ENCODE measurements at places on chromosomes 2 and 18.
A peak's percentile ranks its signal among the peaks of the same experiment; 100 is the strongest.

GRCh38 chr2:180449171-180449915 is 442.2 kb upstream of the CWC22 start:
- DNase-seq, result no peak

DNA sequence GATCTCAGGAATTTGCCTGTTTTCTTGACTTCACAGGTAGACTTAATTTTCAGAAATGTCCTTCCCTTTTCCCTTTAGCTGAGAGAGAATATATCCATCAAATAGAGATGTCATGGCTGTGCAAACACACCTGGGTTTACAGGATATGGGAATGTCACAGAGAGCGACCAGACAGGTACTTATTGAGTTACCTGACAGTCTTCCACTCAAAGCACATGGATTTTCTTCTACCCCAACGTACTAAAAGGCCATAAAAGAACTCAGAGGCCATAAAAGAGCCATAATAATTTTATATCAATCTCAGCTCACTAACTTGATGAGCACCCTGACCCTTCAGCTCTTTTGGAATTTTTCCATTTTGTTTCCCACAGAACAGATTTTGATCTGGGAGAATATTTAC is 5.3 kb upstream of the DTNA start:
- DNase-seq, result no peak

DNA sequence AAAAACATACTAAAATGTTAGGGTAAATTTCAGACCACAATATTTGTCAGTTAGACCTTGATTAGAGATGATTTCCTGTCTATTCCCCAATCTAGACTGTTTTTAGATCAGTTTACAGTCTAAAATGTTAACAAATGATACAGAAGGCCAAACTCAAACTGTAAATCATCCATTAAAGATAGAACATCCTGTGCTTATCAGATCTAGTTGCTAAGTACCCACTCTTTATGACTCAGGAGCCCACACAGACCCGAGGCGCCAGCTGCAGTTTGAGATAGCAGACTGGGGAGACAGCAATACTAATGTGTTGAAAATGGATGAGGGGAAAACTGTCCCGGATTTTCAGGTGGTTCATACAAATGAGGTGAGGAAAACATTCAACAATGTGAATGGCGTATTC is 113.3 kb downstream of the SCG2 start:
- peak; percentile 79 for DNase-seq

DNA sequence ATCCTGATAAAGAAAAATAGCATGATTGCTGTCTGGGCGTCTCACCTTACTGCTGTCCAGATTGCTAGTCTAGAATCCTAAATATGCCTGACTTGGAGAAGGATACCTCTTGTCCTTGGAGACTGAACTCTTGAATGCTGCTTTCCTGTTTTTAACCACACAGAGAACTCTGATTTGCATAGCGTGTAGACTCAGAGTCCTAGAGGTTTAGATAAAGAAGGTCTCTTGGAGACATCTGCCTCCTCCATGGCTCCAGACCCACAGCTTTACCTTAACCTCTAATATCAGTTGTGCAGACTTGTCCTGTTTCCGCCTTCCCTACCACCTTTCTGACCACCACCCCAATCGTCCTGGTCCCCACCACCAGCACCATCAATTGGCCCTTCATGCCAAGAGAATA is 292.6 kb upstream of the CYRIA start:
- no peak for DNase-seq

- DNase-seq, result no peak
Measured at GRCh38 chr2:153532140-153532539, 53.6 kb upstream of the RPRM start.

DNA sequence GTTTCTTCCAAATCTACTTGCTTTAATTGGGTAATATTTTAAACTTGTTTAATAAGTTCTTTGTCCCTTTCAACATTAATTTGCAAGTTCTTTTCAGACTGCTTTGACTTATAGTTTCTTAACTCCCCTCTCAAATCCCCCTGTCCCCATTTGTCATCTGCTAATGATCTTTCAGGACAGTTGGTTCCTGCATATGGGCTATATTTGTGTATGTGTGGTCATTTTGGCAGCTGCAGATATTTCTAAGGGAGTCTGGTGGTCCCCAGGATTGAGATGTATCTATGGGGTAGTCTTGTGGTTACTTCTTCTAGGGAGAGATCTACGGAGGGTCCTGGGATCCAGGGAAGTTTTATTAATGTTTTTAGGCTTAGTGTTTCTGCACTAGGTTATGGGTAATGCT is 120.6 kb upstream of the SP3 start:
- no peak for DNase-seq

DNA sequence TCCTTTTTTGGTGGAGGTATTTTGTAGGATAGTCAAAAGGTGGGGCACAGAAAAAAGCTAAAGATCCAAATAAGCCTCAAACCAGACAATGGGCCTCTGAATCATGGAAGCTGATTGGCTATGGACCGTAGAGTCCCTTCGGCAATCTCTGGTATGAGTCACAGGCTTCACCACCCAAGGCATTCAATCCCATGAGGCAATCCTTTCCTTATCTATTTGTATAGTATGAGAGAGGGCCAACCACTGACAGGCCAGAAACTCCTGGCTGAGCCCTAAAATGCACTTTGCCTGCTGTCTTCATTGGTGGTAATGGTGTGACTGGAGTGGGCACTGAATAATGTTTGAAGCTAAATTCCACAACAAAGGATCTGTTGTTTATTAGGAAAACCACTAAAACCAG is 38.7 kb upstream of the MEX3C start:
- DNase-seq, result peak; percentile 52

- peak; percentile 82 for DNase-seq
Measured at GRCh38 chr2:203802342-203803052, 65.1 kb upstream of the CTLA4 start.

DNA sequence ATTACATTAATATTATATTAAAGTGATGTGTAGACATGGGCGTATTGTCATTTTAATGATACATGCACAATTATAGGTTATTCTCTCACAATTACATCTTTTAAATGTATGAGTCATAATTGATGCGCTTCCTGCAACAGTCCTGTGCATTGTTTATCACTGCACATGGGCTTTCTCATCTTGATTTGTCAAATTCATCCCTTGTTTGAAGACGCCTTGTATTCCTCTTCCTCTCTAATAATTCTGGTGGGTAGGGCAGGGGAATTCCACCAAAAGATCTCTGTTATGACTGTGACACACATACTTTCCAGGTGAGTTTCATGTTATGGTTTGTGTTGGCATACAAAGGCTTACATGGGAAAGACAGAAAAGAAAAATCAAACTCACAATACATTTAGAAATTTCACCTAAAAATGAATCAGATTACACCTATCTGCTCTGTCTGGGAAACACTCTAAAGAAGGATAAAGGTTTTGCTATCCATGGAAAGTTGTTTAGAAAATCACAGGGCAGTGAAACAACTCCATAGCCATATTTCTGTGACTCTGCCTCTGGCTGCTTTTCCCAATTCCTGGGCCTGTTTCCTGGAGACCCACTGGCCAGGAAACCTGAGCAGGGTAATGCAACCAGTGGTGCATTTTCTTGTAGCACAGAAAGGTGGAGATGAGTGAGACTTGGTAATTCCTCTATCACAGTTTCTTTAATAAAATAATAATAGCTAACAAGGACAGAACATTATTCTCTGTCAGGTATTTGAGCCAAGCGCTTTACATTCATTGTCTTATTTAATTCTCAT is 13.2 kb downstream of the SLC9A2 start:
- peak; percentile 29 for DNase-seq

GRCh38 chr2:163906410-163906809 is 170.6 kb upstream of the FIGN start:
- no peak for DNase-seq

GRCh38 chr18:51813740-51814139 is 526.3 kb upstream of the DCC start:
- no peak for DNase-seq

DNA sequence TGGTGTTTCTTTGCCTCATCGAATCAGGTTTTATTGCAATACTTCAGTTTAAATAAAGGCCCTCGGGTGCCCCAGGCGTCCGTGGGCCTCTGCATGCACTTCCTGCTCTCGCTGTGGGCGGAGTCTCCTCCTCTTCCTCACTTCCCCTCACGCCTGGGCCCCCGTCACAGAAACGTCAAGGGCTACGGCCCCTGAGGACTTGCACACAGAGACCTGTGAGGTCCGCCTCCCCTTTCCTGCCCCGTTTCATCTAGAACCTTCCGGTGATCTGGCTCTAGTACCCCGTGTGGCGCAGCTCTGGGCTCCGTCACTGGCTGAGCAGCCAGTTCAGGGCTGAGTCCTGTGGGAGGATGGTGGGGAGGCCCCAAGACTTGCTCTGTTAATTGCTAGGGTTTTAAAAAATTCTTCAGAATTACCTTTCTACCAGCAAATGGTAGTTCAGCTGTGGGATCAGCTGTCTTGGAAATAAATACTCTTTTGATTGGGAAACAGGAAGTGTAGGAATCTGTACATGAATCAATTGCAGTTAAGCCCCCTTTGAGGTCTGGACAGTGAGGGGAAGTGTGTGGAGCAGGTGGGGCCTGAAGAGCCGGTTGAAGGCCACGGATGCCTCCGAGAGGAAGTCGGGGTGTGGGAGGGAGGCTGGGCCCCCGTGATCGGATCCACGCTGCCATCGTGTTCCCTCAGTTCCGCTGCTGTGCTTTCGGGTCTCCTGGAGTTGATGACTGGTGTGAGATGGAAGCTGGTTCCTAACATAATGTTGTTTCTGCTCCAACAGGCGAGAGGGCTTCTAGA is 10.2 kb downstream of the NFATC1 start:
- DNase-seq, result no peak
